ENCODE measurements at places on chromosomes 4 and X.

- no peak for DNase-seq
These were observed 69.1 kb upstream of the PLAC1 start for GRCh38 chrX:134727363-134727762.

- no peak for DNase-seq
These were observed 55.0 kb upstream of the MORC4 start for GRCh38 chrX:107054978-107055377.

GRCh38 chr4:148054275-148054674 lies 322.4 kb downstream of the ARHGAP10 start:
- DNase-seq, result no peak

GRCh38 chr4:119930546-119930945 lies 136.1 kb downstream of the MAD2L1 start:
- DNase-seq, result no peak

GRCh38 chr4:83009529-83009928 lies 1.1 kb downstream of the LIN54 start:
- no peak for DNase-seq

DNA sequence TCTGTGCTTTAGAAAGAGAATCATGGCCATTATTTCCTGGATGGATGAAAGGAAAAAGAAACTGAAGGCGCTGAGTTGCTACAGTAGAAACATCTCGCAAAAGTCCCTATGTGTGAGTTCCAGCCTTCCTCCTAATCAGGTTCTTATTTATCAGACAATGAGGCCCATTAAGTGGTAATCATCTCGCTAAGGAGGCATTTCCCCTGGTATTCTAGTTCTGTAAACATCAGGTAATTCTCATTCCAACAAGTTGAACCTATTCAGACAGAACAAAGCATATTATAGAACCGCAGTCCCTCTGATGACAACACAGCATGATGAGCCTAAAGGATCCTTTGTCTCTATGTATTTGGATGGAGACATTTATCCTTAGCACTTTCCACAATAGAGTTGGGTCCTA lies 205.7 kb upstream of the MAOA start:
- DNase-seq, result no peak

DNA sequence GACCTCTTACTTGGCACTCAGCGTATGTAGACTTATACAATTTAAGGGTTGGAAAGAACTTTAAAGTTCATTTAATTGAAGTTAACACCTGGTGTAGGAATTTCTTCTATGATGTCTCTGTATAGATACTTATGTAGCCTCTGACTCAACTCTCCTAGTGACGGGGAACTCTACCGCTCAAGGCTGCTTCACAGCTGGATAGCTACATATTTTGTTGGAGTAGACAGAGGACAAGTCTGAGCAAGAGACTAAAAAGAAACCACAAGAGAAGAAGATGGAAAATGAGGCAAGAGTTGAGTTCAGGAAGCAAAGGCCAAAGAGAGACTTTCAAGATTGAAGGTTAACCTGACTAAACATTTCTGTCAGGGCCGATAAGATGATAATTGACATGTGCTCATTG lies 52.6 kb downstream of the GPR50 start:
- DNase-seq, result no peak

- DNase-seq, result no peak
These were observed 75.0 kb upstream of the CCDC160 start for GRCh38 chrX:134162032-134162431.

DNA sequence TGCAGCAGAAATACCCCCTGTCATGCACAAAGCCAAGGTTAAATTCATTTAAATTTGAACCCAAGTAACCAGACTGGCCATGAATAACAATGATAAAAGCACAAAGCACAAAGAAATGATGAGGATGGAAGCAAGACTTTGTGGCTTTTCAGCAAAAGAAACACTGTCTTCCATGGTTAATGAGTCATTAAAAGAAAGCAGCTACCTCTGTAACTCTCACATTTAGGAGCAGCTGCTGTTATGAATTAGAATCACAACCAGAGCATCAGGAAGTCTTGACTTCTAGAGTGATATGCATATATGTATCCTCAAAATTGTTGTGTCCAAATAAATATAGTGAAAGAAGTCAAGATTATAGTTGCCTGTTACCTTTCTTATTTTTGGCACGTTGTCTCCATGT lies 70.7 kb upstream of the RPS6KA6 start:
- DNase-seq, result no peak

DNA sequence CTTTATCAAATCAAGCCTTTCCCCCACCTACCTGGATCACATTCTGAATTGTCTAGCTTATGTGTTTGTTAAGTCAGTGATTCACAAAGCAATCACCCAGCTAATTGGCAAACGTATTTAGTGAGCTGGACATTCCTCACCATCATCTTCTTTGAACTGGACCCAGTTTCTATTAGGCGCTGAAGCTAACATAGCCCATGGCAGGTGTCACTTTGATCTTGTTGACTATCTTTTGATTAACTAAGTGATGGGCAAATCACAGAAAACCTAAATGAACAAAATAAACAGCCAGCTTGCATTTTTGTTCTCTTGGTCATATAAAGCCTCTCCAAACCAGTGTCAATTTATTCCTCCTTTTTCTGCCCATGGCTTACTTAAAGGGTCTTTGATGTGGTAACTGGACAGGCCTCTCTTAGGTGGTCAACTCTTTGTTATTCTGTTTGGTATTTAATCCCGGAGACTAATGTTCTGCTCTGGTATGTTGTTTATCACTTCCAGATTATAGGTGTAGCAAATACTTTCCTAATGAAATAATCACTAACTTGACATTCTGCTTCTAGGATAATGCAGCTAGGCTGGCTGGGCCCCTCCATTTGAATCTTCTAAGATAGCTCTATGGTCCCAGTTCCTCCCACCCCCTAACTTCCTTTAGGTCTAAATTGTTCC lies 105.3 kb upstream of the SMIM10 start:
- DNase-seq, result no peak

DNA sequence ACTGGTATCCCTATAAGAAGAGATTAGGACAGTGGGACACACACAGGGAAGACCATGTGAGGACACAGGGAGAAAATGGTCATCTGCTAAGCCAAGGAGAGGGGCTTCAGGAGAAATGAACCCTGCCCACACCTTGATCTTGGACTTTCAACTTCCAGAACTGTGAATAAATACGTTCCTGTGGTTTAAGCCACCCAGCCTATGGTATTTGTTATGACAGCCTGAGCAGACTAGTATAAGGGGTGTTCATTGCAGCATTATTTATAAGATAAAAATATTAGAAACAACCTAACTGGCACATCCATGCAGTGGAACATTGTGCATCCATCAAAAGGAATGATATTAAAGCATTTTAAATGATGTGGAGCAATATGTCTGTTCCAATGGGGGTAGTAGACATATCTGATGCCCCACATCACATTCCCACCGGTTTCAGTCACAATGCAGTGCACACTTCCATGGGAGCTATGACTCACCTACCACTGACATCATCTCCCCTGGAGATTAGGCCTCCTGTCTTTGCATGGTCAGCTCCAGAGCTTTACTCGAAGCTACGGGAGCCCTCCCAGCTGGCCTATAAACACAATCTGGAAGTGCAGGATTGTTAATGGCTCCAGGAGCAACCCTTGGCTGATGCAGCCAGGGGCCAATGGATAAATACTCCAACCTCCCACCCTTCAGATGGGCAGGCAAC lies 38.9 kb upstream of the MAMLD1 start:
- DNase-seq, result peak; percentile 36

- DNase-seq, result no peak
These were observed 206.9 kb upstream of the HCCS start for GRCh38 chrX:10904220-10904619.

- DNase-seq, result no peak
These were observed 64.1 kb downstream of the USP46 start for GRCh38 chr4:52595001-52595400.

DNA sequence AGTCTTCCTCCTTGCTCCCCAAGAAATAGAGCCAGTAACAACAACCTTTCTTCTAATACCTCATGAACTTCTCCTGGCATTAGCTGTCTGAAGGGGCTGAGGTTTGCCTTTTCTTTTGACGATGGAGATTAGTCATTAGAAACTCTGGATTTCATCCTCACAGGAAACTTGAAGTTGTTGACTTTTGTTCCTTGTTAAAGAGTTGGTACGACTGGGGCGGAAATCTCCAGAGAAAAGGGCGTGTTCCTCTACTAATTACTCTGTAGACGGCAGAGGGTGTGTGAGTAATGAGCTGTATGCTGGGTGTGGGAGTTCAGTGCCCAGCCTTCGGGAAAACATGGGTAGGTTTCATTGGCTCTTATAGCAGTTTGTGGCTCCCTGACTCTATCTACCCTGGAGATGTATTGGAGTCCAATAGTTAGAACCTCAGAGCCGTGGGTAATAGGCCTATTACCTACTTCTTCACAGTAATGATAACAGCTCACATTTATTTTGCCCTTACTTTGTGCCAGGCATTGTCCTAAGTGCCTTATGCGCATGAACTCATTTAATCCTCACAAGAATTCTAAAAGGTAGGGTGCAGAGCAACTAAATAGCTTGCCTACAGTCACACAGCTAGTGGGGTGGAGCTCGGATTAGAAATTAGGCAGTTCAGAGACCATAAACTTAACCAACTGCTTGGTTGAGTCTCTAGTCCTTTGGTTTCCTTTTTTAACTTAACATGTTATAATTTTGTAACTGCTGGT lies 23.4 kb downstream of the TMEM164 start:
- peak; percentile 23 for DNase-seq

GRCh38 chrX:151088221-151088620 lies 88.2 kb upstream of the GPR50 start:
- DNase-seq, result no peak

DNA sequence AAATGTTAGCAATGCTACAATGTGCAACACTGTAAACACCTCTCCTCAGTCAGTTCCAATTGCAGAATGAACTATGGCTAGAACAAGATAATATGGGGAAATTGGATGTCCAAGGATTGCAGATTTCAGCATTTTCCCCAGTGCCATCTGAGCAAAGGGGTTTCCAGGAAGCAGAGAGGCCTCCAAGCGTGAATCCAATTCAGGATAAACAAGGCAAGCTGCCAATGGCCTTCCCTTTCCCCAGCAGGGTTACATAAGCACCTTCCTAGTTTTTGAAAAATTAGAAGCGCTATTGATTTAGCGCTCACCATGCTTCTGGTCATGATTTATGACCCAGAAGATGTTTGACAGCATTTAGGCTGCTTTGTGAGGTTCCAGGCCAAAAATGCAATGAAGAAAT lies 223.0 kb upstream of the GATB start:
- no peak for DNase-seq

DNA sequence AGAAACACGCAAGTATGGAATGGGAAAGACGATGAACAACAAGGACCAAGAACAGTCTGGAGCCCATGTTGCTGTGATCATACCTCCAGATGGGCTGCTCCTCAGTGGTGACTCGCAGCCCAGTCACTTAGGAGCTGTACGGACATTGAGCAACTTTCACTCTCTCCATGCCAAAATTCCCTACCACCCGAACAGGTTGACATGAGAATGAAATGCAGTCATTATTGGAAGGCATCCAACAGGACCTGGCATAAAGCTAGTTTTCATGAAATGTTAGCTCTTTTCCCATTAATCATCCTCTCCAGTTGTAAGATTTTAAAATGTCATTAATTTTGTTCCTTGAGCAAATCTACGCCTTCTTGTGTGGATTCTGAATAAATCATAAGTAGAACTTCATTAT lies 82.7 kb upstream of the GPM6B start:
- DNase-seq, result no peak

DNA sequence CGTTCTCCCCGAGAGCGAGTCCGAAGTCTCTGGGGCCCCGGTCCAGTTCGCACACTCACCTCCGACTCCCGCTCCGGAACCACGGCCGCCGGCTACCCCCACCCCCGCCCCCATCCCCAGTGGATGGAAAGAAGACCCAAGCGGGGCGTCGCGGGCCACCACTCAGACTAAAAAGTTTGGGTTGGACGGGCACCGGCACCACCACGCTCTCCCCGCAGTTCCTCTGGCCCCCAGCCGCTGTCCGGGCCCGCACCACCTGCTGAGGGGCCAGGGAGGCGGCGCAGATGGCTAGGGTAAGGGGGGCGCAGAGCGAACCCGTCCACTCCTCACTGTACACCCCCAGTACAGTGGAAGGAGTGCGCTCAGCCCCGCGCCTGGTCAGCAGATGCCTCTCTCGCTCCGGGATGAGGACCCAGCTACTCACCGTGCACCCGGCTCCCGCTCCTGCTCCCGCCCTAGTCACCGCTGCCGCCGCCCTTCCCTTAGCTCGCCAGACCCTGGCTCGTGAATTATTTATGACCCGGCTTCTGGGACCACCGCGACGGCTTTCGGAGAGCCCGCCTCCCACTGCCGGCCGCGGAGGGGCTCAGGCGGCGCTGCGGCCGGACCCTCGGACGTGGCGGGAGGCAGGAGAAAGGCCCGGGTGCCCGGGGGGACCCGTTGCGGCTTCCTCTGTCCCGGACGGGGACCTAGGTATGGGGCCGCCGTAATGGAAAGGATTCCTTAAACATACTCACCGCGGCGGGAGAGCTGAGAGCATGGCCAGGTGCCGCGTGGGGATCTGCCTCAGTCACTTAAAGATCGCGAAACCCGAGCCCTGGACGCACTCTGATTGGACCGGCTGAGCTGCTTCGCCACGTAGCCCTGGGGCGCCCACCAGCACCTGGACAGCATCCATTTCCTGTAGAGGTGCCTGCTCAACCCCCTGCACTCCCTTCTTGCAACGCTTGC lies at the start of gene PROM1:
TSS of gene PROM1 (minus strand) at position 783 of the 951 bp plus-strand sequence. CDS start 8,117 bp downstream, outside the sequence.
- DNase-seq, result no peak

DNA sequence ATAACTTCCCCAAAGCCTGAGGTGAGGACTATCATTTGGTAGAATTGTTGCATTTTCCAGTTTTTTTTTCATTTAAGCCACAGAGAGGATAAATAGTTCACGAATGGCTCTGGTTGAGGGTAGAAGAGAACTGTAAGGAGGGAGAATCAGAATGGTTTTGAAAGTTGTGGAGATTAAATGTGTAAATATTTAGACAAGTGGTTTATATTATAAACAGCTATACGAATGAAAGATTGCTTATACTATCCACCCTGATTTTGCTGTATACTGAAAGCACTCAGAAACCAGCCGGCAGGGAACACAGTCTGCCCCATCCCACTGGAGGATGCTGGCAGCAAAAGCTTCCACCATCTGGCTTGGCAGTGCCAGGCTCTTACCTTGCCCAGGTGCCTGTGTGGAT lies 341.1 kb downstream of the RAPGEF2 start:
- no peak for DNase-seq

- no peak for DNase-seq
These were observed 29.4 kb downstream of the SASH3 start for GRCh38 chrX:129808829-129809796.

GRCh38 chr4:53365121-53365485 lies 758 bp downstream of the SCFD2 start:
- no peak for DNase-seq

DNA sequence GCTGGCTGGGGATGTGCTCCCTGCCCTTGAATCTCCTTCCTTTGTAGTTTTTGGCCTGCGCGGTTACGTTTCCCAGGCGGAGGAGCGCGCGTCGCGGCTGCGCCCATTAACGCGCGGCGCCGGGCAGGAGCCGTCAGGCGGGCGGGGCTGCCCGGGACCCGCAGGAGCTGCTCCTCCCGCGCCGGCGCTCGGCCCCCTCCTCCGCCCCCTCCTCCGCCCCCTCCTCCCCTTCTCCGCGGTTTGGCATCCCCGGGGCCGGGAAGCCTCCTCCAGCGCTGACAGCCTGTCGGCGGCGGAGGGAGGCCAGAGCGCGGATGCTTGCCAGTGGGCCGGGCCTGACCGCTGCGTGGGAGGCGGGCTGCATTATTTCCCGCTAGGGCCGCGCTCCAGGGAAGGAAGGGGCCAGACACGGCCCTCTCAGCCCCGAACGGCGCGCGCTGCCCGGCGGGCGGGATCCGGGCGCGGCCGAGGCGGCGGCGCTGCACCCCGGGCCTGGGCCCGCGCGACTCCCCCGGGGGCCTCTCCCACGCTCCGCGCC lies at the start of gene DCLK2:
TSS of gene DCLK2 (plus strand) at position 405 of the 538 bp plus-strand sequence. CDS start 583 bp downstream, outside the sequence.
- no peak for DNase-seq
